Spinal cord (tissue), 10 donors: ENCODE measurements at places on chromosomes 3 and 15. TPM values are rescaled to one million over a fixed set of nuclear protein-coding genes. Genes with fewer than 3 reads are reported as not detected.

CORO2B gene
- polyA plus RNA-seq = 53.6 TPM

CD80 gene
- polyA plus RNA-seq = not detected

COL7A1 gene
- 21.4 TPM for polyA plus RNA-seq

SLC2A2 gene
- 0.10 TPM for polyA plus RNA-seq

RETNLB gene
- polyA plus RNA-seq = not detected

UQCC5 gene
- 21.9 TPM for polyA plus RNA-seq

ARNT2 gene
- polyA plus RNA-seq = 150 TPM

PRKCD gene
- 15.0 TPM for polyA plus RNA-seq

FEZF2 gene
- polyA plus RNA-seq = 0.27 TPM

ALDH1A3 gene
- 5.7 TPM for polyA plus RNA-seq

LYZL4 gene
- not detected for polyA plus RNA-seq

DUOXA2 gene
- not detected for polyA plus RNA-seq

TGM5 gene
- not detected for polyA plus RNA-seq

CLSTN2 gene
- 24.6 TPM for polyA plus RNA-seq

TTC23 gene
- polyA plus RNA-seq = 14.8 TPM
